ENCODE measurements at places on chromosomes 6 and 20. TPM values are rescaled to one million over a fixed set of nuclear protein-coding genes. Genes with fewer than 3 reads are reported as not detected.

The ZC2HC1B gene
- total RNA-seq: not detected

The THBD gene
- total RNA-seq: 0.16 TPM

The NTSR1 gene
- total RNA-seq: not detected

The KIF13A gene
- 0.86 TPM for total RNA-seq

DNA sequence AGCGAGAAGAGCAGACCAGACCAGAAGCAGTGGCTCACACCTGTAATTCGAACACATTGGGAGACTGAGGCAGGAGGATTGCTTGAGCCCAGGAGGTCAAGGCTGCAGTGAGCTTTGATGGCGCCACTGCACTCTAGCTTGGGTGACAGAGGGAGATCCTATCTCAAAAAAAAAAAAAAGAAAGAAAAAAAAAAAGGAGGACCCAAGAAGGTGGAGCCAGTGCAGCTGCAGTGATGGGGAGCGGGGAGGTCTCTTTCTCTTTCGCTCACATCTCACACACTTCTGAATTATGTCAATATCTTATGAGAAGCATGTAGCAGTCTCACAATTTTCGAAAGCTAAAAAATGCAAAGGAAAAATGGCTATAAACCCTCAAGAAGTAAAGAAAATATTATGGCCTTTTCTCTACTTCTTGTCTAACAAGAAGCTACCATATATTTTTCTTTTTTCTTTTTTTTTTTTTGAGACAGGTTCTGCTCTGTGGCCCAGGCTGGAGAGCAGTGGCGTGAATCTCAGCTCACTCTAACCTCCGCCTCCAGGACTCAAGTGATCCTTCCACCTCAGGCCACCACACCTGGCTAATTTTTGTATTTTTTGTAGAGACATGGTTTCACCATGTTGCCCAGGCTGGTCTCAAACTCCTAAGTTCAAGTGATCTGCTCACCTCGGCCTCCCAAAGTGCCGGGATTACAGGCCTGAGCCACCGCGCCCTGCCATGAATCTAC lies 3.8 kb upstream of the SPO11 start:
- DNase-seq: no peak

DNA sequence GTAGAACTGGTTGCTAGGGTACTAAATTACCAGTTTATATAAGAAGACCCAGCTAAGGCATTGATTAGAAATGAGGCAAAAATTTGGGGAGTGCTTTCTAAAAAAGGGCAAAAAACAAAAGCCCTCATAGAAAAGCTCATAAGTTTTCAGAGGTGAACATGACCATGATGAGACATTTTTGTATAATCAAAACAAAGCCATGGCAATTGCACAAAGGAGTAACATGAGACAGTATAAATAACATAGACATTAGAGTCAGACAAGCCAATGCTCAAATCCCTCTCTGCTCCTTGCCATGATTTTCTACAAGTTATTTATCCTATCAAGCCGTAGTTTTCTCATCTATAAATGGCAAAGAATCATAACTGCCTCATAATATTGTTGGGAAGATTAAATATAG lies 112.2 kb upstream of the ADTRP start:
- DNase-seq: no peak

DNA sequence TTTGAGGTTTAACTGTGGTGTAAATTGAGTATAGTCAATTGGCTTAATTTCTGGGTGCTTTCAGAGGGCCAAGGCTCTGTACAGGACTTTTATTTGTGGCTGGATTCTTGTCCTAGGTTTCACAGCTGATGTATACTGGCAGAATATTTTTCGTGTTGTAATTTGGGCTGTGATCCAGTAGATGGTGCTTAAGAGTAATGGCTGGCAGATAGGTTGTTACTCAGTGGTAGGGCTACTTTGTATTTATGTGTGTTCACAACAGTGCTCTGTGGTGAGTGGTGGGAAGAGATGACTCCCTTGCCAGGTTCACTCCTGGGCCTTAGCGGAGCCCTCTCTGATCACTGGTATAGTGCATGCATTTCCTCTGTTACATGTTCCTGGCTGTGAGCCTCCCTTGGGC lies 34.5 kb upstream of the FERMT1 start:
- no peak for DNase-seq

DNA sequence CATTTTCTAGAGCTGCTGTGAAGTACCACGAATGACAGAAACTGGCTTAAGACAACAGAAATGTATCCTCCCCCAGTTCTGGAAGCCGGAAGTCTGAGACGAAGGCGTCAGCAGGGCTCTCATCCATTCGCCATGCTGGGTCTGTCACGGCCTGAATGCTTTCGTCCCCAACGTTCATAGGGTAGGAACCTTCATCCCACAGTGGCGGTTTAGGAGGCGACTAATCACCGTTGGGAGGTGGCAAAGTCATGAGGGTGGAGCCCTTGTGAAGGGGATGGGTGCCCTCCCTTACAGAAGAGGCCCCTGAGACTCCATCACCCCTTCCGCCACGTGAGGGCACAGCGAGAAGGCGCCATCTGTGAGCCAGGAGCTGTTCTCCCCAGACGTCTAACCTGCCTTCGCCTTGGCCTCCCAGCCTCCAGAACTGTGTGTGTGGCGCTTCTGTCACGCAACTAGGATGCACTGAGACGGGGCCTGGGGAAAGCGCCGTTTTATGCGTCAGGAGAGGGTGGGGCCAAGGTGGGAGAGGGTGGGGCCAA lies 250.3 kb downstream of the TTLL2 start:
- DNase-seq: no peak

- no peak for DNase-seq
Measured at GRCh38 chr20:64110411-64111068, 3.2 kb upstream of the NPBWR2 start.

Measured in T-cell (primary cell).